DMS79 (cell line): ENCODE measurements at places on chromosomes 3 and 15.
A peak's percentile ranks its signal among the peaks of the same experiment; 100 is the strongest.

- DNase-seq: no peak
Observed at GRCh38 chr3:151067158-151067557, 18.3 kb upstream of the MED12L start.

DNA sequence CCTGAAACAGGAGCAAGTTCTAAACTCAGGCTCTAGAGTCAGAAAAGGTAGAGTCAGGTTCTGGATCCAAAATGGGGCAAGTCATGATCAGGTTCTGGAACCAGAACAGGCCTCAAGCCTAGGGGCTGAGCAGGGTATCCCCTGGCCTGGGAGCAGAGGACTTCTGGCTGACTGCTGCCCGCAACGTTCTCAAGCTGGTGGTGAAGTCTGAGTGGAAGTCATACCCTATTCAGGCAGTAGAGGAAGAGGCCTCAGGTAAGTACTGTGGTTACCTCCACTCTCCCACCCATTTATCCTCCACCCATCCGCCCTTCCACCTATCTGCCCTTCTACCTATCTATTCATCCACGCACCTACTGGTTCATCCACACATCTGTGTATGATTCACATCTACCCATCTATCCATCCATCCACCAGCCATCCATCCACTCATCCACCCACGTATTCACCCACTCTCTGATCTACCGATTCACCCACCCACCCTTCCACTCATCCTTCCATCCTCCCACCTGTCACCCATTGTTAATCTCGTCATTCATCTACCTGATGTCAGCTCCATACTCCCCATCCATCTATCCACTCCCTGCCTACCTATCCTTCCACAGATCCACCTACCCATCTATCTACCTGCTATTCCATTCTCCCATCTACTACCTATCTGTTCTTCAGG, 8.7 kb downstream of the TTLL3 start:
- DNase-seq: no peak

DNA sequence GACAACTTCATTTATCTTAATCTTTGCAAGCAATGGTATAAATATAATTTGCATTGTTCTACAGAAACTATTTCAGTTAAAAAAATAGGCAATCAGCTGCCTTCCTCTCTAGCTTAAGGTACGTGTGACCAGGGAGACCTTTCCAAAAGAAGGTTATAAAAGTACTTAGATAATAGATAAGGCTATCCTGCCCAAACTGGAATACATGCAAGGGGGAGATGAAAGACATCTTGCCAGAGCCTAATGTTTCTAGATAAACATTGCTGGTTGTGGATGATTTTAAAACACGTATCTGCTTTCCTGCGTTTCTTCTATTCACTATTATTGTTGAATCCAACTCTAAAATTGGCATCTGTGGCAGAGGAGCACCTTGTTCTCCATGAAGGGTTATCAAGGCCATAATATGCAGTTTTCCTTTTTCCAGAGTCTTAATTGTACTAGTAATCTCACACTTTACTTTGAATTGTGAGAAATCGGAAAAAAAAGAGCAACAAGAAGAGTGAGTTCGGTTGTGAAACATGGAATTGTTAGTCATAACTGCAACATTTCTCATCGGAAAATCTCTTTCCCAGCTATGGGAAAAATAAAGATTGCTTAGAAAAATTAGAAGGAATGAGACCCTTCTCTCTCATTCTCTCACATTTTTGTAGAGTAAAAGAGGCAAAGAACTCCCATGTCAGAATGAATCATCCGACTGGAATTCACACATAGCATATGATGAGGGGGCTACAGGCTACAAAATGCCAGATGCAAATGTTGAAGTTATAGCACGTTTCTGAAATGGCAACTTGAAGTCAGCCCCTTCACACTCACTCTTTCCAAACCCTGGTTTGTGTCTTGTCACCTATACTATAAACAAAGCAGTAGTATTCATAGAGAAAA, 936.1 kb upstream of the NR2F2 start:
- no peak for DNase-seq

DNA sequence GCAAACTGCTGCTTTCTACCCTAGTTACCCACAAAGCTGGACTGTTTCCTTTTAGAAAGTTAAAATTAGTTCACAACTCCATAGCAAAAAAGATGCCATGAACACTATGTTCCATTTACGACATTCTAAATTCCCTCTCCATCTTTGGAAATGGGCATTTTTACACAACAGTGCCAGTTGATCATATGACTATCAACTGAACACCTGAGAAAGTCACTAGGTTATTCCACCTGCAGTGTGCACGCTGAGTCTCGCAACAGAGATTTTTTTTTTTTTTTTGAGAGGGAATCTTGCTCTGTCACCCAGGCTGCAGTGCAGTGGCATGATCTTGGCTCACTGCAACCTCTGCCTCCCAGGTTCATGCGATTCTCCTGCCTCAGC, 120.3 kb downstream of the SNRK start:
- DNase-seq: no peak

DNA sequence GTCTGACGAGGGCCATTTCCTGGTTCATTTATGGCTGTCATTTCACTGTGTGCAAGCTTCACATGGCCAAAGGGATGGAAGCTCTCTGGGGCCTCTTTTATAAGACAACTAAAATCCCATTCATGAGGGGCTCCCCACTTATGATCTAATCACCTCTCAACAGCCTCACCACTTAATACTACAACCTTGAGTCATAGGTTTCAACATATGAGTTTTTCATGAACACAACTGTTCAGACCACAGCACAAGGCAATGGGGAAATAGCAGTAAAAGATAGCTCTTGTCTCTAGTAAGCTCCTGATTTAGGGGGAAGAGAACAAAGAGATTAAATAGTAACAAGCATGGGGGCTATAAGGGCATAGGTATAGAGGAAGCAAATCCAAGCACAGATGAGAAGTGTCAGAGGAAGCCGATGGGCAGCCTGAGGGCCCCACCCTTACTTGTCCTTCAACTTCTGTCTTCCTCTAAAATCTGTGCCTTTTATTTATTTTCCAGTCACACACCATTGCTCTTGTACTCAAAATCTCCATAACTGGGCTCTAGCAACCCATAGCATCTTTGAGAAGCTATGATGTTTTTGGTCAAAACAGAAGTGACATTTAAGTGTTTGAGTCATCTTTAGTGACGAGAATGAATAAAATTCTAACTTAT, 329.1 kb downstream of the UNC13C start:
- DNase-seq: no peak

DNA sequence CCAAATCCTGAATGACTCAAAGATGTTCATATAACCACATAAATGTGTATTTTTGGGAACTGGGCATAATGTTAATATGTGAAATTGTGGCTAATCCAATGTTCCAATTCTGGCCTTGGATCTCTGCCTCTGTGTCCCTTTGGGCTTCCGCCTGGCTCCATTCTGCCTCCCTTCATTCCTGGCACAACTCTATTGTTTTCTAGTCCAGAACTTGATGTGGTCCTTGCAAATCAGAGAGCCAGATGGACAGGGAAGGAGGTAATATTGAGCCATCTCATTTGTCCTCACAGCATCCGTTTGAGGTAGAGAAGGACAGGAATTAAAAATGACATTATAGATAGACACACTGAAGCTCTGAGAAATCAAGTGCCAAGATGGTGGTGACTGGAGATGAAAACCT, 355.7 kb upstream of the TBL1XR1 start:
- DNase-seq: no peak

- DNase-seq: no peak
Observed at GRCh38 chr3:182436547-182436946, 356.8 kb upstream of the ATP11B start.

- DNase-seq: no peak
Observed at GRCh38 chr3:196141052-196141865, 59.4 kb upstream of the TFRC start.

- DNase-seq: no peak
Observed at GRCh38 chr3:71208211-71209095, 375.1 kb downstream of the FOXP1 start.

- no peak for DNase-seq
Observed at GRCh38 chr15:81221449-81221848, 24.8 kb downstream of the IL16 start.

GRCh38 chr3:64915778-64916177, 228.0 kb upstream of the ADAMTS9 start:
- DNase-seq: no peak

GRCh38 chr3:122031123-122031468, 9.0 kb upstream of the ILDR1 start:
- no peak for DNase-seq

DNA sequence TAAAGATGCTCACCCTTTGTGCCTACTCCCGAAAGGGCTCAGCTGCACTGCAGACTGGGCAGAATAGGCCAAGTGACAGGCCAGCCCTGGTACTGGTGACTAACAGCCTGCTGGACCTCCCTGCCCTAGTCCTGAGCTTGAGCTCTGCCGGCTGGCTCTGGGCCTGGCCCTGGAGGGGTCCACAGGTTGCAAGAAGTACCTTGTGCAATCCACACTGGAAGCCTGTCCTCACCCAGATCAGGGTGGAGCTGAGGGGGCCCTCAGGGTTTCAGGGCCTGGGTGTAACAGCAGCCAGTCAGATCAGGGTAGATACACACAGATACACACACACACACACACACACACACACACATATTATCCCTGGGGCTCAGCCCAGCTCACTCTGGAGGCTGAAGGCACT, 27.3 kb upstream of the PLA2G4D start:
- no peak for DNase-seq

- no peak for DNase-seq
Observed at GRCh38 chr15:25055356-25056068, 100.7 kb downstream of the SNRPN start.

DNA sequence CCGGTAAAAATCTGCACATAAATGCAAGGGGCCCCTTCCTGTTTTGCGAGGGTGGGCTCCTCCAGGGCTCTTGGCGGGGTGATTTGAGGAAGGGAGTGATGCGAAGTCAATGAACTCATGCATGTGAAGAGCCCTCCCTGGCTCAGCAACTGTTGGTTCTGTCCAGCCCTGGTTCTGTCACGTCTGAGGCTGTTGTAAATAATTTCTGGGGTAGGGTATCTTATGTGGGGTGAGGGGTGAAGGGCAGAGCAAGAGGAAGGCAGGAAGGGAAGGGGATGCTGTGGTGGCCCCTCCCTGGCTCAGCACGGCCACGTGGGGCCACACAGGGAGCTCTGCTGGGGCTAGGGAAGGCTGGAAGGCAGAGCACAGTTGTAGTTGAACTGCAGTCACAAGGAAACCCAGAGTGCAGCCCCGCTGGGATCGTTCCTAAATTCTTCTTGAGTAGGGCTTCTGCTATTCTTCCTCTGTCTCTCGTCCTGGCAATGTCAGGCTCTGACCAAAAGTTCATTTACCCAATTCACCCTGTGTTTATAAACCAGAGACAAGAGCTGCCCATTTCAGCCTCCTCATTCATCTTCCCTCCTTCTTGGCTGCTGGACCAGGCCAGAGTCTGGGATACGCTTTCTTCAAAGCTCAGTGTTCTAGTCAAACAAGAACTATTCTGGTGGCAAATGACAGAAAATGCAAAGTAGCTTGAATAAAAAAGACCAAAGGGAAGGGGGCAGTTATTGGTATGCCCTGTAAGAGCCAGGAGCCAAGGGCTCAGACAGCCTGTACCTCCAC, 14.8 kb upstream of the TOPBP1 start:
- no peak for DNase-seq

DNA sequence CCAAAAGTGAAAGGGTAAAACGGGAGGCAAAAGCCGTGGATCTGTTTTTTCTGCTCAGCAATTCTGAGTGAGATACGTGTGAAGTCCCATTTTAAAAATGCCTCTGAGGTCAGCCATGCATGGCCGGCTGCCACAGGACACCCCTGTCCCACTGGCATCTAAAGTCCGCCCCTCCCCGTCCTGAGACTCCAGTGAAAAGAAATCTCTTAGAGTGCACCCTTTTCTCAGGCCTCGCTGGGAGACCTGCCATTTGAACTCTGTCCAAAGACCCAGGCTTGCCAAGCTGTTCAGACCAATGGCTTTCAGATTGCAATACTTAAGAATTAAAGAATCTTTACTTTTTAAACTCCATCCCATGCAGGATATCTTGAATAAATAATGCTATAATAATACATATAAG, 61.0 kb upstream of the SLC24A5 start:
- DNase-seq: peak; percentile 6

- no peak for DNase-seq
Observed at GRCh38 chr3:112587336-112587735, 25.5 kb downstream of the SLC35A5 start.

- DNase-seq: peak; percentile 3
Observed at GRCh38 chr3:61526308-61526707, 35.1 kb upstream of the PTPRG start.

DNA sequence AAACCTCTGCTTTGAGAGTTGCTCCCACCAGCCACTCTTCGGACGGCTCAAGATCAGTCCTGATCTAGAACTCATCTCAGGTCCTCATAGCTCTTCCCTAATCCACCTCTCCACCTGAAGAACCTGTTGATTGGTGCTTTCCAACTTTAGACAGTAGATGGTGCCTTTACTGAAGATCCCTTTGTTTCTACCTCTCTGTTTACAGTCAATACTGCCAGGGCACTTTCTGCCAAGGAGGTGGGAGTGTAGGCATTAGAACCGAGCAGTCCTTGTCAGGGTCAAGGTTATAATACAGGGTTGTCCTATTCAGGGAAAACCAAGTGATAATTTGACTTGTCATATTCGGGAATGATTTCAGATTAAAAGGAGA, 1.2 kb downstream of the CGNL1 start:
- DNase-seq: no peak

DNA sequence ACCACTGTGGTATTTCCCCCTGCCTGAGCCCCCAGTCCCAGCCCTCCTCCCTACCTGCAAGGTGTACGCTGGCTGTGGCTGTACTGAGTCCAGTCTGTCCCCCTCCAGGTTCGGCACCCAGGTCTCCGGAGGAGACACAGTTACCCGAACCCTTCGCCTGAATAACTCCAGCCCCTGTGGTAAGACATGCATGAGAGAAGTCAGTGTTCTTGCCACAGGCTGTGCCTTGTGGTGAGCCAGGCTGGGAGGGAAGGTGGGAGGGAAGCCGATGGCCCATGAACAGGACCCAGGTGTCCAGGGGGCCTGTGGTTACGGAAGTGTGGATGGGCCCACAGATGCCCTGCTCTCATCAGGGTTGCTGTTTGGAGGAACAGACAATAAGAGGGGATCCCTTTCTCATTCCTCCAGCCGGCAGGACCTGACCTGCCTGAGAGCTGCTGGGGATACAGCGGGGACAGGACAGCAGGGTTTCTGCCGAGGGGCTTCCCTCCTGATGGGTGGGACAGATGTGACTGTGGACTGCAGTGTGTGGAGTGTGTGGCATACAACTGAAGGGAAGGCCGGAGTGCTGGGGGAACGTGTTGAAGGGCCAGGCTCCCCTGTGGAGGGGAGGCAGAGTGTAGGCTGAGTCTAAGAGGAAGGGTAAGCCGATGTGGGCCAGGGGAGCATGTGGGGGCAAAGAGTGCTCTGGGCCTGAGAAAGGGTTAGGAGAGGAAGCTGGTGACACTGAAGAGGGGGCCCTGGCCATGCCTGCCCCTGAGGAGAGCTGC, 21.9 kb downstream of the ACAA1 start:
- DNase-seq: no peak

DNA sequence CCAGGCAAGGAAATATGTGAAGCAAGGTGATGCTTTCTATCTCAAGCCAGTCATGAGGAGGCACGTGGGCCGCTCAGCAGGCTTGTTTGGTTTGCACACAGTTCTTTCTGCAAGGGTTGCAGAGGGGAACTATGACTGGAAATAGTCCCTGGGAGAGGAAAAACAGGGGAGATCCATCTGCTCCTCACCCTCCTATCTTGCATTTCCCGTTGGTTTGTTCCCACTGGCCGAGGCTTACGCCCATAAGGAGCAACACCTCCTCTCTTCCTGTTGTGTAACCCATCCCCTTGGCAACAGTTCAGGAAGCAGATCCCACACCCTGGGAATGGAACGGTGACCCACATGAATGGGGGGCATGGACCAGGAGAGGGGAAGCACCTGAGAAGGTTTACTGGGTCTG, 72.1 kb upstream of the MAGI1 start:
- DNase-seq: no peak

GRCh38 chr15:42071717-42072116, 22.6 kb downstream of the PLA2G4D start:
- DNase-seq: no peak

GRCh38 chr15:74786551-74787165, 4.8 kb downstream of the CSK start:
- DNase-seq: no peak
